ENCODE measurements at places on chromosomes 5 and 9.

DNA sequence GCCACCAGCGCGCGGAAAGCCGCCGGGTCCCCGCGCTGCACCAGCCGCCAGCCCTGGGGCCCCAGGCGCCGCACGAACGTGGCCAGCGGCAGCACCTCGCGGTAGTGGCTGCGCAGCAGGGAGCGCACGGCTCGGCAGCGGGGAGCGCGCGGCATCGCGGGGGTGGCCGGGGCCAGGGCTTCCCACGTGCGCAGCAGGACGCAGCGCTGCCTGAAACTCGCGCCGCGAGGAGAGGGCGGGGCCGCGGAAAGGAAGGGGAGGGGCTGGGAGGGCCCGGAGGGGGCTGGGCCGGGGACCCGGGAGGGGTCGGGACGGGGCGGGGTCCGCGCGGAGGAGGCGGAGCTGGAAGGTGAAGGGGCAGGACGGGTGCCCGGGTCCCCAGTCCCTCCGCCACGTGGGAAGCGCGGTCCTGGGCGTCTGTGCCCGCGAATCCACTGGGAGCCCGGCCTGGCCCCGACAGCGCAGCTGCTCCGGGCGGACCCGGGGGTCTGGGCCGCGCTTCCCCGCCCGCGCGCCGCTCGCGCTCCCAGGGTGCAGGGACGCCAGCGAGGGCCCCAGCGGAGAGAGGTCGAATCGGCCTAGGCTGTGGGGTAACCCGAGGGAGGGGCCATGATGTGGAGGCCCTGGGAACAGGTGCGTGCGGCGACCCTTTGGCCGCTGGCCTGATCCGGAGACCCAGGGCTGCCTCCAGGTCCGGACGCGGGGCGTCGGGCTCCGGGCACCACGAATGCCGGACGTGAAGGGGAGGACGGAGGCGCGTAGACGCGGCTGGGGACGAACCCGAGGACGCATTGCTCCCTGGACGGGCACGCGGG is at the start of gene TERT:
Gene TERT, minus strand, starts transcription at position 234 of the 815 bp plus-strand sequence. Its CDS starts 79 bp downstream, at position 155.
- DNase-seq = no peak

- DNase-seq = no peak
Measured at GRCh38 chr9:31253800-31254762, 1130.4 kb upstream of the ACO1 start.

DNA sequence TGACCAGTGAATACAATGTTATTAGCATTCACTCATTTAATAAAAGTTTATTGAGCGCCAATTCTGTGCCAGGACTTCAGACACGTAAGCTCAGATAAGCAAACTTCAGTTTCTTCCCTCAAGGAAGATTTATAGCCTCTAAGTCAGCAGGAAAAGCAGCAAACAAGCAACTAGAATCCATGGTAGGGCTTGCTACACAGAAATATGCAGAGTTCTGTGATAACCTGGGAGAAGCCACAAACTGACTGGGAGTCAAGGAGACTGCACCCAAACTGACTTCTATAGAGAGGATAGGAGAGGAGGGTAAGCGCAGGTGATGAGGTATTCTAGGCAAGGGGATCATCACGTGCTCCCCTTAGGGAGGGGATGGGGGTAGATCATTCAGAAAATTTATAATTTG is 1.4 kb upstream of the OGN start:
- no peak for DNase-seq

DNA sequence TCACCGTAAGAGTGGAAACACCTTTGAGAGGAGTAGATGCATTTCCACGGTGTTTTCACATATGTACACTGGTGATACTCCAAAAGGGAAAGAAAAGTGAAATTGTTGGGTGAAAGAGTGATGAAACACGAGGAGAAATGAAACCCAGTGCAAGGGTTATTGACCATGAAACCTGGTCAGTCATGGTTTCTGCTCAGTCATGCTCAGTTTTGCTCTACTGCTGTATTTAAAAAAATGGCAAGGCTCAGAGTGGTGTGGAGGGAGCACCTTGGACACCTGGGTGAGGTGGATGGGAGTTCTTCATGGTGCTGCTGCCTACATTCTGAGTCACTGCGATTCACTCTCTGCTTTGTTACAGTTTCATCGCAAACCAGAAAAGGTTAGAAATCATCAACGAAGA is 32.3 kb downstream of the NTRK2 start:
- no peak for DNase-seq

DNA sequence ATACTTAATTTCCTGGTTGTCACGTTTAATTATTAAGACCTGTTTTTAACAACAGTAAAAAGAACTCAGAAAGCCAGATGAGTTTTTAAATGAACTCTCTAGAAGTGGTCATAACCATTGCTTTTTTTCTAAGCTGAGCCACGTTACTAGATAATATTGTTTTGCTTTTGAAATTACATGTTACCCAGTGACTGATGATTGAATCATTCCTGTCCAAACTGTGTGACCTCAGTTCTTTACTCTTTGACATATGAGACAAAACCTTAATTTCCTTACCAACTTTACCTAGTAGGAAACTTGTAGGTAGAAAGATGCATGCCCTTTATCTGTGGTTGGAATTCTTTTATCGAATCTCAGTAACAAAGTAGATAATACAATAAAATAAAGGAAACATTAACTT is 411.7 kb downstream of the SH3GL2 start:
- no peak for DNase-seq

- peak; percentile 41 for DNase-seq
Measured at GRCh38 chr5:116242343-116242742, 157.5 kb downstream of the COMMD10 start.

- no peak for DNase-seq
Measured at GRCh38 chr9:21709464-21710058, 92.9 kb upstream of the MTAP start.

DNA sequence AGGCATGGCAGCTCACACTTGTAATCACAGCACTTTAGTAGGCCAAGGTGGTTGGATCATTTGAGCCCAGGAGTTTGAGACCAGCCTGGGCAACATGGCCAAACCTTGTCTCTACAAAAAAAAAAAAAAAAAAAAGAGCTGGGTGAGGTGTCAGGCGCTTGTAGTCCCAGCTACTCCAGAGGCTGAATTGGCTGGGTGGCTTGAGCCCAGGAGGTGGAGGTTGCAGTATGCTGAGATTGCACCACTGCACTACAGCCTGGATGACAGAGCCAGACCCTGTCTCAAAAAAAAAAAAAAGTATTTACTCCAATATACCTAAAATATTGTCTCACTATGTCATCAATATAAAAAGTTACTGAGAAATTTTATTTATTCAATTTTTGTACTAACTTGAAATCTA is 2.8 kb downstream of the SCAI start:
- DNase-seq = no peak

DNA sequence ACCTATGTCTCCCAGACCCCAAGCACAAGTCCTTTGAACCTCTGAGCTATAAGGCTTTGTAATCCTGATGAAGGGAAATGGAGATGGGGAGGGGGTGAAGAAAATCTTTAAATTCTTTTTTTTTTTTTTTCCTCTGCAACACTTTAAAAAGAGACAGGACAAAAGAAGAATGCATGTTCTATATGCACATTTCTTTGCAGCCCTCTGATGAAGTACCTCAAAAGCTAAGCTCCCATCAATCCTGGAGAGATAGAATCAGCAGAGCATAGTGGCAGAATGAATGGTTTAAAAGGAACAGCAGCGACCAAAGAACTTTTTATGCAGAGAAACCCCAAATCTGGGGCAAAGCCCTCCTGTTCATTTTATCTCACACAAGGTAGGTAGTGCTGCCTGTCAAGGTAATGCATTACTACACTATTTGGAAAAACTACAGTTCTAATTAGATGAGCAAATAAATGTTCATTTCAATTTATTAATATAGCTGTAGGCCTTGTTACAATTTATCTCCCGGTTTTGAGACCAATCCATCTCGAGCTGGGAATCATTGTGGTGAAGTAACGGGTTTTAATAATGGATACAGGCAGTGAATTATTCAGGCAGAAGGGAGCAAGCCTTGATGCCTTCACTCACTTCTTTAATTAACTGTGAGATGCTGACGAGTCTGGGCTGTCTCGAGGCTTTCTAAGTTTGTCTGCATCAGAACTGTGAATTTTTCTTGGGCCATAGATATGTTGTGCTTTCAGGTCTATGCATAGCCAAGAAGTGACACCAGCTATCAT is 173.5 kb upstream of the ZNF608 start:
- DNase-seq = no peak

- DNase-seq = no peak
Measured at GRCh38 chr5:50299896-50300295, 141.2 kb downstream of the EMB start.

DNA sequence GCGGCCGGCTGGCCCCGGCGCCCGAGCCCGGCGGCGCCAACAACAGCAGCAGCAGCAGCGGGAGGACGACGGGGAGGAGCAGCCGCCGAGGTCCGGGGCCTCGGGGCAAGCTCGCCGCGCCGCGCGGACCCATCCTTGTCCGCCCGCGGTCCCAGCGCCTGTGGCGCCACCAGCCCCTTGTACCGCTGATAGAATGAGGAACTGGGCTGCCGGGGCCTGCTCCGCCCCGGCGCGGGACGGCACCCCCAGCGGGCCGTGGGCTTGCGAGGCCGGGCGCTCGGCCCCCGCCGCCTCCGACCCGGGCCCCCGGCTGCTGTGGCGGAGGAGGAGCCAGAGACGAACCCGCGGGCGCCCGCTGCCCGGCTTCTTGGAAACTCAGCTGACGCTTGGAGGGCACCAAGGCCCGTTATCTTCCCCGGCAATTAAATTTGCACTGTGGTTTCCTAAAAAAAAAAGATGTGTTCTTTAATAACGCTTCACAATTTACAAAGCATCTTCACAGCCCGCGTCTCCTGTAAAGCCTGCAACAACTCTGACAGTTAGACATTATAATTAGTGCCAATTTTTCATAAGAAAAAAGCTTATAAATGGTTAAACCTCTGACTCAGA is at the start of gene ARSB:
Gene ARSB, minus strand, starts transcription at position 195 of the 609 bp plus-strand sequence. Its CDS starts 62 bp downstream, at position 133.
- no peak for DNase-seq

- no peak for DNase-seq
Measured at GRCh38 chr5:72543365-72543764, 36.2 kb upstream of the ZNF366 start.
